ENCODE measurements at places on chromosomes 3 and 15. TPM values are rescaled to one million over a fixed set of nuclear protein-coding genes. Genes with fewer than 3 reads are reported as not detected.

GRCh38 chr3:4977001-4977852 is 2.0 kb upstream of the BHLHE40 start:
- H3K27me3 ChIP-seq = no peaks in the 10 kb centered on the region
- peak; percentile 91 for DNase-seq
- peak overlapping the region; percentile 96 for H3K4me3 ChIP-seq
- peaks cover 36% of the 10 kb centered on the region for H3K4me1 ChIP-seq
- H3K36me3 ChIP-seq = peaks cover 48% of the 10 kb centered on the region

DNA sequence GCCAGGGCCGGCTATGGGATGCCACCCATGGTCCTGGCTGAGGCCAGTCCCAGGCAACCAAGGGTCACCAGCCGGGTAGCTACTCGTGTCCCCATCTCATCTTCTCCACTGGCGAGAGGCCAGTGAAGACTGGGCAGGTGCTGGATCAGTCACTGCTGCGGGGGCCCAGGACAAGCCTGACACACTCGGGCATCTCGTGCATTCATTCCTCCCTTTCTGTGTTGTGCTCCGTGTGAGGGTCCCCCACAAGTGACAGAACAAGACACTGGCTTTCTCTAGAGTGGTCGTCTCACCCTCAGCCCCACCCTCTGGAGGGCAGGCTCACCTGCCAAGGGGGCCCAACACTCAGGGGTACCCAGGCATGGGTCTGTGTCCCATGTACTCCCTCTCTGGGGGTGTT is 48.4 kb downstream of the ROPN1B start:
- H3K27me3 ChIP-seq = no peaks in the 10 kb centered on the region
- H3K4me1 ChIP-seq = no peaks in the 10 kb centered on the region
- no peak overlapping the region for H3K27ac ChIP-seq

ELL3 gene
- 1.2 TPM for total RNA-seq

ARPP21 gene
- total RNA-seq = not detected

DNA sequence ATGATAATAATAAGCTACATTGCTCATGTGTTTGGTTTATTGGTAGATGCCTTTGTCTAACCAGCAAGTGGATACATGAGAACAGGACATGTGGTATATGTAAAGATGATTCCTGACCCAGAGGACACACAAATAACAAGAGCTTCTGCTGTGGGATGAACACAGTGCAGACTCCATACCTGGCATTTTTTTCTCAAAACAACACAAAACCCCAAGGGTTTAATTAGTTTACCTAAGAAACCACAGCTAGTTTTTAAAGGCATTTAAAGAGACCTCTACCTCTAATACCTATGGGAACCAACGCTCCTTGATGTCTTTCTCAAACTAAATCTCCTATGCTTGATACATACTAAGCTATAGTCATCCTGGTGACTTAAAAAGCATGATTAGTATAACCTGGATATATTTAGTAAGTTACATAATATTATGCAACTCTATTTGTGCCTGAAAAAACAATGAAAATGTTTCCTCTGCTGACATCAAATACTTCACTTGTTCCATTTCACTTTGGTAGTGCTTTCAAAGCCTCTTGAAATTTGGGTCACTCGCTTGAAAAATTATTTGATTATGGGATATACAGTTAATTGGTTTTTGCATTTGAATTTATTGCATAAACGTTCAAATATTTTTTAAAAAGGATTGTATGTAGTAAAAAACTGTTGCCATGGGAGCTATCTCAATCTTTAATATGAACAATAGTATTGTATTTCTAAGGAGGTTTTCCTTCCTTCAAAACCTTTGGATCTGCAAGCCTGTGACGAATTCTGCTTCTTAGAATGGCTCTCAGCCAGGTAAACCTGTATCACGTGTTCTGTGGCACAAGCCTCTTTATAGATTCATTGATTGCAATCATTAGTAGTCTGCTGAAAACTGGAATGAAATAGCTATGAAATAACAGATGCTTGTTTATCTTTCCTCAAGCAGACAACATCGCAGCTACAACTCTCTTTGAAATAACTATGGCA is 233.0 kb upstream of the KCNMB2 start:
- no peak for DNase-seq
- no peak overlapping the region for H3K4me3 ChIP-seq
- no peaks in the 10 kb centered on the region for H3K4me1 ChIP-seq
- no peaks in the 10 kb centered on the region for H3K27me3 ChIP-seq
- no peaks in the 10 kb centered on the region for H3K36me3 ChIP-seq

- no peaks in the 10 kb centered on the region for H3K36me3 ChIP-seq
- DNase-seq = no peak
- no peak overlapping the region for H3K27ac ChIP-seq
- peaks cover 18% of the 10 kb centered on the region for H3K4me1 ChIP-seq
- no peak overlapping the region for H3K4me3 ChIP-seq
Measured at GRCh38 chr3:186638259-186638658, 1.9 kb upstream of the FETUB start.

SAXO2 gene
- 1.8 TPM for total RNA-seq

DNA sequence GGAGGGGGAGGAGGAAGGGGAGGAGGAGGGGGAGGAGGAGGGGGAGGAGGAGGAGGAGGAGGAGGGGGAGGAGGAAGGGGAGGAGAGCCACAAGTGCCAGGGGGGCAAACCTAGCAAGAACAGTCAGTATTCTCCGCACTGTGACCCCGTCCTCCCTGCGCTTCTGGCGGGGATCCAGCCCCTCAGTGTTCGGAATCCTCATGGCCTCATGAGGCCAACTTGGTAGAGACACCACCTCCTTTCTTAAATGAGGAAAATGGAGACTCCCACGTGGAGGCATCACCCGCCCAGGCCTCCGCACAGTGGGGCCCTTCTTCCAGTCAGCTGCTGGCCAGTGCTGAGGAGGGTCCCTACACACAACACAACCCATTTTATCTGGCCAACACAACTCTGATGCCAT is 163.4 kb downstream of the XXYLT1 start:
- no peaks in the 10 kb centered on the region for H3K27me3 ChIP-seq
- DNase-seq = no peak
- H3K4me1 ChIP-seq = peaks cover 4% of the 10 kb centered on the region
- H3K36me3 ChIP-seq = no peaks in the 10 kb centered on the region

GRCh38 chr15:31403096-31403495 is 76.5 kb downstream of the KLF13 start:
- H3K36me3 ChIP-seq = peaks cover 8% of the 10 kb centered on the region
- H3K27me3 ChIP-seq = no peaks in the 10 kb centered on the region
- H3K4me3 ChIP-seq = no peak overlapping the region

ROPN1B gene
- not detected for total RNA-seq

A4GNT gene
- total RNA-seq = not detected

SCG5 gene
- total RNA-seq = 2.2 TPM

All from activated CD4-positive, alpha-beta T cell treated with anti-CD3 and anti-CD28 coated beads, Interleukin-2, amount 10 ng/mL, durations not matched to agents 24 days and 14 days (primary cell).